ENCODE measurements at places on chromosomes 3 and 15. TPM values are rescaled to one million over a fixed set of nuclear protein-coding genes. Genes with fewer than 3 reads are reported as not detected.

The EBLN2 gene
- polyA plus RNA-seq: 3.8 TPM

The SH2D7 gene
- 0.09 TPM for polyA plus RNA-seq

The TNFSF10 gene
- 9.4 TPM for polyA plus RNA-seq

The LRRC3B gene
- polyA plus RNA-seq: 10.0 TPM

DNA sequence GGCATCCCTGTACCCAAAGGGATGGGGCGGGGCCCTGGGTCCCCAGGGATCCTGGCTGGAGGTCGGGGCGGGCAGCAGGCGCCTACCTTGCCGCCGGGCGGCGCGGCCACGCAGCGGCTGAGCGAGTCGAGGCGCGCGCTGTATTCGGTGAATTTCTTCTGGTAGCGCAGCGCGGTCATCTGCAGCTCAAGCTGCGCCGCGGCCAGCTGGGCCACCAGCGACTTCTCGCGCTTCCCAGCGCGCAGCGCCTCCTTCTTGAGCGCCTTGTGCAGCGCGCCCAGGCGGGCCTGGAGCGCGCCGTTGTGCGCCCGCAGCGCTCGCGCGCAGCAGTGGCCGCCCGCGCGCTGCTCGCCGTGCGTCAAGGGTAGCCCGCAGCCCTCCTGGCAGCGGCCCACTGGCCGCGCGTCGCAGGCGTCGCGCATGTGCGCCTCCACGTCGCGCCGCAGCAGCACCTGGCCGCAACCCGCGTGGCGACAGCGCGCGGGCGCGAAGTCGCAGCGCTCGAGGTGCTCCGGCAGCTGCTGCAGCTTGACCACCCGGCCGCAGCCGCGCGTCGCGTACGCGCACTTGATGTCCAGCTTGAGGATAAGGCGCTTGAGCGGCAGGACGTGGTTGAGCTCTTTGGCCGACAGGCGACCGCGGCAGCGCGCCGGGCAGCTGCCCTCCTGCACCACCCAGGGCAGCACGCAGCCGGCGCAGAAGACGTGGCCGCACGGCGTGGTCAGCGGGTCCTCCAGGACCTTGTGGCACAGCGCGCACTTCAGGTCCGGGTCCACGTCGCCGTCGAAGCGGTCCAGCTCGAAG lies 522 bp downstream of the PDZRN3 start:
- DNase-seq: no peak

DNA sequence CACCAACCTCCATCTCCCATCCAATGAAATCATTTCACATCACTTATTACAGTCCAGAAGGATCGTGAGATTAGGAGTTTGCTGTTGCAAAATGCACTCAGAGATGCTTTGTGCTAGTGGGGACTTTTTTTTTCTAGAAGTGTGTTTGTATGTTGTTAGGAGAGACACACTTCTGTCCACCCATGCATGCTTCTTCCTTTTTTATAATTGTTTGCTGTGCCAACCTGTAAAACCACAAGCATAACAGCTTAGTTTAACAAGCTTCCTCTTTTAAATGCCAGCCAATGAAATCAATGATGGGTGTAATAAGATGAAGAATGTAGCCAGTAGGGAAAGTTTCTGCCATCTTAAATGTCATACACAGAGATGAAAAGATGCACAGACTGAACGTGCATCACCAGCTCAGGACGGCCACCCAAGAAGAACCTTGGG lies 305.6 kb upstream of the STT3B start:
- no peak for DNase-seq

GRCh38 chr15:52016316-52016715 lies 2.7 kb upstream of the MAPK6 start:
- DNase-seq: no peak

DNA sequence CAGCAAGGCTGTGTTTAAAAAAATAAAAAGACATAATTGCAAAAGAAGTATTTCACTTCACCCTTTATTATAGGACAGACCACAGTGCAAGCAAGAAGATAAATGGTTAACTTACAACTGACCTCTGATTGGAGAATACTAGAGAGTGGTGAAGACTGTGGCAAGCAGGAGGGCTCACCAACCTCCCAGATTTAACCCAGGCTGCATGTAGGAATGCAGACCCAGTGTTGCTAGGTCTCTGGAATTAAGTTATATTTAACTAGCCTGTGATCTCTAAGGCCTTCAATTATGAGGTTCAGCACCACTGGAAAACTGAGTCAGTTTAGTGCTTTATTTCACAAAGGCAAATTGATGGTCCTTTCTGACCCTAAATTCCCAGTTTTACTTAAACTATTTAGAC lies 436.6 kb downstream of the LPP start:
- no peak for DNase-seq

DNA sequence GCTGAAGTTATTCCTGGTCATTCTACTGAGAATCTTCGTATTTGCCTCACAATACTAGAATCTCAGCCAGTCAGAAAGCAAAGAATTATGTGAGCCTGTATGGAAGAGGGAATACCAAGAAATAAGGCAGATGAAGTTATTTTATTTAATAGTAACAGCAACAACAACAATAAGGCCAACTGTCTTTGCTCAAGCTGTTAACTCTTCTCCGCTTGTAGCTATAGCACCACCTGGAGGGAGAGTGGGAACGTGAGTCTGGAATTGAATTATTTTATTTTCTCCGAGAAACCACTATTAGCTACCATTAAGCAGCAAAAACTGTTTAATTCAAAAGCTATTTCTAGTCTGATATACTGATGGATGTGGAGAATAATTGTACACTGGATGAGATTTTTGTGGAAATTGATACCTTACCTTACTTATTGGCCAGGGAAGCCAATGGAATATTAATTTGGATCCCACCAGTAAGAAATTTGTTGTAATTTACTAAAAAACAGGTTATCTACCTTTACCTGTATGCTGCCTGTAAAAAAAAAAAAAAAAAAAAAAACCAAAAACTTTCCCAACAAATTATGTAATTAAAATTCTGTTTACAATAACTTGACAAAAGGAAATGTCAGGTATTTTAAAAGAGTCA lies 50.1 kb downstream of the CALML4 start:
- peak; percentile 64 for DNase-seq

DNA sequence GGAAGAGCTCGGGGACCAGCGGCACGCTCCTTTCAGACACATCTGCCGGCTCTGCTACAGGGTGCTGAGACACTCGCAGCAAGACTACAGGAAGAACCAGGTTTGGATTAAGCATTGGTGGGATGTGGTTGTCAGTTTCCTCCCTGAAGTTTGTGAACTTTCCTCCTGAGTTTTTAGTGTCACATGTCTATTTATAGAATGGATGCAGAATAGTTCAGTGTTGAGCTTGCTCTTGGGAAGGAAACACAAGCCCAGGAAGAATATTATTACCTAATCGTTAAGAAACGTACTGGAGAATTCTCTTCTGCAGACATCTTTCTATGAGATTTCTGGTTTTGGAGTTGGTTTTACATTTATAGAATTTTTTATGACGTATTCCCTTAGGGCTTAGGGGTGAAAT lies 172.0 kb downstream of the ITPR1 start:
- DNase-seq: no peak

- DNase-seq: no peak
Measured at GRCh38 chr3:167066977-167067786, 312.9 kb downstream of the ZBBX start.

Measured in forelimb muscle (tissue), 1 donor.